ENCODE measurements at places on chromosomes 6 and 20.

DNA sequence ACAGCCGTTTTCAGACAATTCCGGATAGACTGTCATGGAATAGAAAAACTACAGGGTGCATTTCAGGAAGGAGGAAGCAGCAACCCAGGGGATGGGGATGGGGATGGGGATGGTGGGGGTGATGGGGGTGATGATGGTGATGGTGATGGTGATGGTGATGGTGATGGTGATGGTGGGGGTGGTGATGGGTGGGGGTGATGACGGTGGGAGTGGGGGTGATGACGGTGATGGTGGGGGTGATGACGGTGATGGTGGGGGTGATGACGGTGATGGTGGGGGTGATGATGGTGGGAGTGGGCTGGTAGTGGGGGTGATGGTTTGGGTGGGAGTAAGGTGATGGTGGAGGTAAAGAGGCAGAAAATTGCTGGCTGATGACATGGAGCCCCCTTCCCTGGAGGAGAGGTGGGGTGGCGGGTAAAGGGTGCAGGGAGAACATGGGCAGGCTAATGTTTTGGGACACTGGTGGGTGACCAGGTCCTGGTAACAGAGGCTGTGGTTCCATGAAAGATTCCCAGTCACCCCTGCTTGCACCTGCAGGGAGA lies 17.5 kb downstream of the LAMA5 start:
- DNase-seq: no peak

GRCh38 chr20:63228806-63229205 lies 6.9 kb upstream of the BIRC7 start:
- DNase-seq: no peak

DNA sequence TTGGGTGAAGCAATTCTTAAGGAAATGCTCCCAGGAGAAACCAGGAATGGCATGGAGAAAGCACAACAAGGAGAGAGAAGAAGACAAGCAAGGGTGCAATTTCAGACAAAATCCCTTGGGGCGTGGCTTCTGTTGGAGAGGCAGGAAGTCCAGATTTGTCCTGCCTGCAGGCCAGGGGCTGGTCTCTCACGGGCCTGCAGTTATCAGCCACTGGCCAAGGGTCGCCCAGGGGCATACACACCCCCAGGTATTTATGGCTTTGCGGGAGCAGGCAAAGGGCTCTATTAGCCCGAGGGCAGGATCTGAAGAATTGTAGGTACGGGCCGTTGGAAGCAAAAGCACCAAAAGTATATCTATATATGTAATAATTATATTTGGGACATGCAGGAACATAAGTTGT lies 87.7 kb downstream of the IYD start:
- no peak for DNase-seq

DNA sequence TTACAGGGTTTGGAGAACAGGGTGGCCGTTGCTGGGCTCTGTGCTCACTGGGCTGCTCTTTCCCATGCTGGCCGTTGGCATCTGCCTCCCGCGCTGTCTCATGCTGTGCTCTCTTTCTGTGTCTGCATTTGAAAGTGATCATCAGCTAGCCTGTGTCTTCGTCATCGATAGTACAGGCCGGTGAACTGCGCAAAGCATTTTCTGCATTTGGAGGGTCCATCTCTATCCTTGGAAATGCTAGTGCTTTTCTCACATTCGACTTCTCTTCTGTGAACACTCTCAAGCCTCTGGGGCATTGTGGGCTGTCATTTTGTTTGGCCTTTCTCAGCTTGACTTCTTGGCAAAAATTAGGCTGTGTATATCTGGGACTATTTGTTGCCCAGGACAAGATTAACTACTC lies 6.8 kb upstream of the SNHG17 start:
- DNase-seq: no peak

DNA sequence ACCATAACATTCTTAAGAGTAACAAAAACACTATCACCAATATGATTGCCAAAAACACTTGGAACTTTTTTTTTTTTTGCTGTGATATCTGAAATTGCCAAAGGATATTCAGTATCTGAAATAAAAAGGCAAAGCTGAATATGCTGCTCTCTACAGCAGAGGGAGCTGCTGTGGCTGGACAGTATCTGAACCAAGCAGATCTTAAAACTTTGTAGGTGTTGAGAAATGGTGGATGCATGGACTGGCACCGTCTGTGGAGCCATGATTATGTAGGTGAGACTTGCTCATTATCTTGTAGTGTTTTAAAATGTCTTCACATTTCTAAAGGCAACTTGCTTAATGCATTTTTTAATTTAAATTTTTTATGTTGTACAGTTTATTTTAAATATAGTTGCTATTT lies 9.2 kb downstream of the PDCD2 start:
- no peak for DNase-seq

DNA sequence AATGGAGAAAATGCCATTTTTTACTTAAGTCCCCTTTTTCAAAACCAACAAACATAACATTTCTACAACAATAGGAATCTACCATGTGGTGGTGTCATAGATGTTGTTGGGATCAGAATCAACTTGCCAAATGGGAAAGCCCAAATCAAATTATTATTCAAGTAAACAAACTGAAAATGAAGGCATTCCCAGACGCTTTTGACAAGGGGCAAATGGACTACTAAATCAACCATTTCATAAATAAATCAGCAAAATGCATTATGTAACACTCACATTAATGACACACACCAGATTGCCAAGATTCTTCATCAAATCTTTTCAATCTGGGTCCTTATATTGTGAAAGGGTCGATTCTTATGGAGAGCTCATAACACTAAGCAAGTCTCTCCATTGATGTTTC lies 375.6 kb downstream of the KIF16B start:
- DNase-seq: no peak

GRCh38 chr6:27297484-27297856 lies 14.6 kb downstream of the POM121L2 start:
- no peak for DNase-seq

DNA sequence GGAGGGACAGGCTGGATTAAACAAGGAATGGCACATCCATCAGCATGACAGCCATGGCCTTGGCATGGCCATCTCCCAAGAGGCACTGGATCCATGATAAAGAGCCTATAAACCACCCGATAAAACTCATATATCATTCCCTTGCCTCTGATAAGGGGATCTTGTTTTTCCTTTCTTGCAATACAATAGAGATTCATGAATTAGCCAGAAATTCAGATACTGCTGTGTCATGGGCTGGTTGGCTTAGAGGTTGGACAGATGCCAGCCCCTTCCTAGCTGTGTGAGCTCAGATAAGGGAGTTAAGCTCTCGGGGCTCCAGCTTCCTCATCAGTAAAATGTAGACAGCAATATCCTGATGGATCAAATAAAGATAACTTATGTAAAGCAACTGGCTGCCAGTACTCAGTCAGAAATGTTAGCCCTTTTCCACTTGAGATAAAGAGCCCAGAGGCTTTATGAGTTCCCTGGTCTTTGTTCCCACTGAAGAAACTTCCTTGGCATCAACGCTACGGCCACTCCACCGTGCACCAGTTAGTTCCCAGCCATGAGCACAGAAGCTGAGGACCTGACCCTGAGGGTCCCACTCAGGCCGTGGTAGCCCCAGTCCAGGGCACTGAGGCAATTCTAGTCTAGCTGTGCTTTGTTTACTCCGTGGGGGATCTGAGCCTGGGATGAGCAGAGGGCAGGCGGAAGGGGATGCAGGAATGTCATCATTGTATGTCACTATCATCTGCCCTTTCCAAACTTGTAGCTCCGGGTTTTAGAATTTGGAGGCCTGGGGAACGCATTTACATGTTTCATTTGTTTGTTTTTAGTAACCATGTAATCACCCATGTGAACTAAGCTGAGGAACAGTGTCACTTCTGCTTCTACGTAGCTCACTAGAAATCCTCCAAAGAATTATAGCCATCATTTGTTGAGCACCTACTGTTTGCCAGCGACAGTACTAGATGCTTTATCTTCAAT lies 67.2 kb upstream of the TBC1D7 start:
- no peak for DNase-seq

- no peak for DNase-seq
These were observed 974.1 kb downstream of the EYS start for GRCh38 chr6:64732888-64733287.

DNA sequence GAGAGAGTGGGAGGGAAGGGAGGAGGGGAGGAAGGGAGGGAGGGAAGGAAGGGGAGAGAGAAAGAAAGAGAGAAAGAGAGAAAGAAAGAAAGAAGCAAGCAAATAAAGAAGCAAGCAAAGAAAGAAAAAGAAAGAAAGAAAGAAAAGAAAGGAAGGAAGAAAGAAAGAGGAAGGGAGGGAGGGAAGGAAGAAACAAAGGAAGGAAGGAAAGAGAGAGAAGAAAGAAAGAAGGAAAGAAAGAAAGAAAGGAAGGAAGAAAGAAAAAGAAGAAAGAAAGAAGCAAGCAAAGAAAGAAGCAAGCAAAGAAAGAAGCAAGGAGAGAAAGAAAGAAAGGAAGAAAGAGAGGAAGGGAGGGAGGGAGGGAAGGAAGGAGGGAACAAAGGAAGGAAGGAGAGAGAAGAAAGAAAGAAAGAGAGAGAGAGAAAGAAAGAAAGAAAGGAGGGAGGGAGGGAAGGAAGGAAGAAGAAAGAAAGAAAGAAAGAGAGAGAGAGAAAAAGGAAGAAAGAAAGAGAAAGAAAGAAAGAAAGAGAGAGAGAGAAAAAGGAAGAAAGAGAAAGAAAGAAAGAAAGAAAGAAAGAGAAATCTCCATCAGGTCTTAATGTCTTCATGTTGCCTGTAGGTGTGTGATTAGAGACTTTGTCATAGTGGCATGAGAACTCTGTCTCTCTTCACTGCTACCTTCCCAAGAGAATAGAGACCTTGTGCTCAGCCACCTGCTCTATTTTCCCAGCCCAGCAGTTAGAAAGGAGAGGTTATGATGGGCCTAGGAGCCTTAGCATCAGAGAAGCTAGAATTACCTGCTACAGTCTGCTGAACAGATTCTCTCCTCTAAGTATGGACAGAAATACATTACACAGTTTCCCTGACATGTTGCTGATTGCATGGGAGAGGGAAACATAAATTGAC lies 5.0 kb downstream of the SEMG1 start:
- DNase-seq: no peak

DNA sequence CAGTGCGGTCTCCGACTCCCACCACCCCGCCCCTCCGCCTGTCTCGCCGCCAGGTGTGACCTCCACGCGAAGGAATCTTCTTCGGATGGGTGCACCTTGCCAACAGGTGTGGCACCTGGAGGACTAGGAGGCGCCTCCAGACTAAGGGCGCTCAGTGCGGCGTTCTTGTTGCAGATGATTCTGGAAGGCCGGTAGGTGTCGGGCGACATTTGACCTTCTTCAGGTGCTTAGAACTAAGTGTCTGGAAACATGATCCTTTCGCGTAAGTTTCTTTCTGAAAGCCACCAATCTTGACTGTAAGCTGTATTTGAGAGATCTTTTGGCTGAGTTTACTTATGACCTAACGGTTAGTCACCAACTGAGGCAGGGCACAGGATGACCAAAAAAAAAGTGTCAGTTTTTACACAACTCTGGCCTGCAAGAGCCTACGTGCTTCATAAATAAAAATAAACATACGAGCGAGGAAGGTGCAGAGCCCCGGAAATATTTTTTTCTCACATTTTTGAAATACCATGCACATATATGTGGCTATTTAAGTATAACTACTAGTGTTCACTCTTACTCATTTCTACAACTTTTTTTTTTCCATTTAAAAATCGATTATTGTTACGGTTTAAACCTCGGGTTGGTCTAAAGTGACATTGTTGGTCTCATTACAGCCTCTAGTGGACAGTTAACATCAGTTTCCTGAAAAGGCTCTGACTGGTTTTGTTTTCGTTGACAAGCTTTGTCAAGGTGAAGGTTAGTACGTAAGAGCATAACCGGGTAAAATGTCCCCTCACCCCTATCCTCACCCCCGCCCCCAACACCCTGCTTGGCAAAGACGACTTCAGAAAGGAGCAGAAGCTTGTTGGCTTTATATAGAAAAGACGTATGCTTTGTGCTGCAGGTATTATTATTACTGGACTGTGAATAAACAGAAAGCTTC lies 1.6 kb upstream of the ATXN1 start:
- DNase-seq: peak; percentile 52

DNA sequence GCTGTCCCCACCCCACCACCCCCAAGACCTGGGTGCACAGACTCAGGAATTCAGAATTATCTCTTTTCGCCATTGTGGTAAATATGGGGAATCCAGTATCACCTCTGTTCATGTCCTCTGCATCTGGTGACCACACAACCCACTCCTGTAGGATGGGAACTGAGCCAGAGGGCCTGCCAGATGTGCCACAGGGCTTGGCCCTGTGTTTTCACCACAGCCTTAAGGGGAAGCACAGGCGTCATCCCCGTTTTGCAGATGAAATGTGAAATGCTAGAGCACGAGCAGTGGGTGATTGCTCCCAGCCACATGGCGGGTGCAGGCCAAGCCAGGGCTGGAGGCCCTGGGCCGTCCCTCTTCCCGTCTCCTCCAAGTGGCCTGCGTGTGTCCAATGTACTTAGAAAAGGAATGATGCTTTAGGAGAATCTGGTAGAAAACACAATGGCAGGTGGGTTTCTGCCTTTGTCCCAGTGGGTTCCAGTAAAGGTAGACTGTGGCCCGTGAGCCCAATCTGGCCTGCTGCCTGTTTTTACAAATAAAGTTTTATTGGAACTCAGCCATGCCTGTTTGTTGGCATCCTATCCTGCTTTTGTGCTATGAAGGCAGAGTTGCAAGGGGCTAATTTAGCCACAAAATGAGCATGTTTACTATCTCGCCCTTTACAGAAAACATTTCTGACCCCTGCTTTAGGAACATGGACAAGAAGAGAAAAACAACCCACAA lies 309.2 kb downstream of the CDH4 start:
- DNase-seq: no peak

DNA sequence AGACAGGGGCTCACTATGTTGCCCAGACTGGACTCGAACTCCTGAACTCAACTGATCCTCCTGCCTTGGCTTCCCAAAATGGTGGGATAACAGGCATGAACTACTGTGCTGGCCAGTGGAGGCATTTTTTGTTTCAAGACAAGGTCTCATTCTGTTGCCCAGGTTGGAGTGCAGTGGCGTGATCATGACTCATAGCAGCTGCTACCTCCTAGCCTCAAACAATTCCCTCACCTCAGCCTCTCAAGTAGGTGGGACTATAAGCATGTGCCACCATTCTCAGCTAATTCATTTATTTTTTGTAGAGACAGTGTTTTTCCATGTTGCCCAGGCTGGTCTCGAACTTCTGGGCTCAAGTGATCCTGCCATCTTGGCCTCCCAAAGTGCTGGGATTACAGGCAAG lies 17.2 kb downstream of the ENPP3 start:
- DNase-seq: no peak

DNA sequence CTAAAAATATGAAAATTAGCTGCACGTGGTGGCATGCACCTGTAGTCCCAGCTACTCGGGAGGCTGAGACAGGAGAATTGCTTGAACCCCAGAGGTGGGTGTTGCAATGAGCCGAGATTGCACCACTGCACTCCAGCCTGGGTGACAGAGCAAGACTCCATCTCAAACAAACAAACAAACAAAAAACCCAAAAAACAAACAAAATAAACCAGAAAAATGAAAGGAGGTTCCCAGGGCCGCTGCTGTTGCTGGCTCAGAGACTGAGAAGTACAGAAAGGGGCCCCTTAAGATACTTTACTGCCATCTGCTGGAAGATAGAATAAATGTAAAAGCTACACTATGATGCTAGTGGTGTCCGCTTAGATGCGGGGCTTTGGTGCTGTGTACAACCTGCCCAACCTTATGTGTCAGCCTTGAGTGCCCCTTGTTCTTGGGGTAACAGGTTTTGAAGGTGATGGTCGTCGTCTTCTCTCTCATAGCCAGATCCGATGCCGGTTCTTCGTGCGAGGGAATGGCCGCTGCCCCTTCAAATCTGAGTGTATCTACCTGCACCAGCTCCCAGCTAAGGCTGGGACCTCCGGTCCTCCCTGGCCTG lies 2.8 kb upstream of the FANCE start:
- no peak for DNase-seq
